Activated naive CD4-positive, alpha-beta T cell treated with anti-CD3 and anti-CD28 coated beads, Interleukin-2, amount 50 U/mL, for 72 hours (primary cell): ENCODE measurements at places on chromosomes 2 and 18.

DNA sequence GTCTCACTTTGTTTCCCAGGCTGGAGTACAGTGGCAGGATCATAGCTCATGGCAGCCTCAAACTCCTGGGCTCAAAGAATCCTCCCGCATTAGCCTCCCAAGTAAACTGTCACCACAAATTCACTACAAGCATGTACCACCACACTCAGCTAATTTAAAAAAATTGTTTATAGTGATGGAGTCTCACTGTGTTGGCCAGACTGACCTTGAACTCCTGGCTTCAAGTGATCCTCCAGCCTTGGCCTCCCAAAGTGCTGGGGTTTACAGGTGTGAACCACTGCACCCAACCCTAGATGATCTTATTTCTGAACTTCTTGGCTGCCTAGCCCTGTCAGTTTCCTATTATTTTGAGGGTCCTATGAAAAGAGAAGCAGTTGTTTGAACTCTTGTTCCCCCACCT lies 14.8 kb downstream of the DYNC2LI1 start:
- no peak for DNase-seq

GRCh38 chr2:219049282-219049681 lies 8.0 kb upstream of the CFAP65 start:
- DNase-seq, result no peak

- no peak for DNase-seq
These were observed 112.9 kb downstream of the CLIP4 start for GRCh38 chr2:29227935-29228675.

DNA sequence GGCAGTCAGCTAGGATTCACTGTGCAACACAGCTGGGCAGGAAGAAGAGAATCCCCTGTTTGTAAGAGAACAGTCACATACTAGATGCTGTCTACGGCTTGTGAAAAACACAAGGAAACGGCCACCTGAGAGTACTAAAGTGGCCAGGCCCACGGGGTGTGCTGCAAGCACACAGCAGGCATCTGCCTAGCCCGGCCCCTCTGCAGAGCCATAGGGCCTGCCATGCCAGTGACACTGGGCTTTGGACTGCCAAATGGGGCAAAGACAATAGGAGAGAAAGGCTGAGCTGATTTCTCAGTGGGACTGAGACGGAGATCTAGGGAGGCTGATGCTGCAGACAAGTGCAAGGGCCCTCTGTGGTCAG lies 10.3 kb downstream of the TUBB6 start:
- no peak for DNase-seq

GRCh38 chr18:47407736-47408135 lies 156.3 kb upstream of the SKOR2 start:
- no peak for DNase-seq

DNA sequence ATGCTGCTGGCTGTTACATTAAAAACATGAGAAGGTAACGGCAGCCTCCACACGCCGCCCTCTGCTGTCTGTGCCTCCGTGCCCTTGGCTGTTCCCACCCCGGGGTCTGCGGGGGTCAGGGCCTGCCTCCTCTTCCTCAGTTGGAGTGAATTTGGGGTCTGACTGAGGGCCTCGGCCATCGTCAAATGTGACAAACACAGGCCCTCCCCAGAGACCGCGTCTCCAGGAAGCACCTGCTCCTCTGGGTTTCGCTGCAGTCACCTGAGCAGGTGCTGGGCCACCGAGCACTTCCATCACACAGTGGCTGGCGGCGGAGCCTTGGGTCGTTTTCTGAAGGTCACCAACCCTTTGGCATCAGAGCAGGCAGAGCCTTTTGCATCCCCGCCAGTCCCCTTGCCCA lies 70.9 kb downstream of the NFATC1 start:
- no peak for DNase-seq

DNA sequence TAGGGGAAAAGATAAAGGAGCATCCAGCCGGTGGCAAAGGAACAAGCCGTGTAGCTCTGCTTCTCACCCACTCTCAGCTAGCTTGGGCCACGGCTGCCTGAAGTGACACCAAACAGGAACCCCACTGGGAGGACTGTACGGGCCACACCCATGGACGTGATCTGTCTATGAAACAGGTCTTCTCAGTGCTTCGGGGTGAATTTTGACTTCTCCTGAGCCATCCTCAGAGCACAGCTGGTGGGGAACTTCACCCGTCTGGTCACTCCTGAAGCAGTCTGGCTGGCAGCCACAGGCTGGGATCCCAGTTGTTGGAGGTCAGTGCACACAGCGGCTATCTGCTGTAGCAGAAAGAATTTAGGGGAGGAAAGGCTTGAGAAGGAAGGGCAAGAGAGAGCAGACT lies 223.8 kb downstream of the FAM210A start:
- no peak for DNase-seq

DNA sequence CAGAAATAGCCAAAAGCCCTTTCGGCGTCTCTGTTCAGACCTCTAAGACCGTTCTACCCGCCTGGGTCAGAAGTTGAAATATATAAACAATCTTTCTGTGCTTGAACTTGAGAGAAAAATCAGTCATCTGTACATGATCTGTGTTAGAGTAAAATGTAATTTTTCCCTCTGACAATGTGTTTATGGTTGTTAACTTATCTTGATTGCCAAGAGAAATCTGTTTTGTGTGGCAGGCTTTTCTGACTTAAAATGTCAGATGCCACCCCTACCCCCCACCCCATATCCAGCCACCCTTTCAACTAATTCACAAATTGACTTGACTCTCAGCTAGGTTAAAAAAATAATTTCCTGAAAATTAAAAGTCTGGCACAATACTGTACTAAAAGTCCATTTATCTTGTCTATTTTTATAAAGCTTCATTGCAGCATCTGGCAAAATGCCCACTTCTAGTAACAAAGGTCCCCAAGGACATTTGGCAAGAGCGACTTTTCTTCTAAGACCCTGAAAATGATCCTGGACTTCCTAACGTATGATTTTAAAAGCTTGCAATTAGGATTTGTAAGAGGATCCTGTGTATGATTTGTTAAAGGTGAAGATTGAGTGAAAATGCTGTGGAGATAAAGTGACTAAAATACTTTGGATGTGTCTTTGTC lies 304.2 kb downstream of the EPHA4 start:
- DNase-seq, result no peak
